A549 treated with CORT108297 at 1 μM for 4 hours (cell line): ENCODE measurements at places on chromosomes 6 and 20. TPM values are rescaled to one million over a fixed set of nuclear protein-coding genes. Genes with fewer than 3 reads are reported as not detected.

The FOXS1 gene
- 0.20 to 1.3 TPM (median 0.64 TPM) in 5 replicates for total RNA-seq

The TMEM244 gene
- not detected in 5 replicates for total RNA-seq

The MCCD1 gene
- total RNA-seq = not detected in 5 replicates

The TMEM30A gene
- total RNA-seq = 34.2 to 46.9 TPM (median 43.3 TPM) in 5 replicates

The CUTA gene
- 179 to 238 TPM (median 212 TPM) in 5 replicates for total RNA-seq

The ALDH5A1 gene
- total RNA-seq = 6.4 to 8.2 TPM (median 7.4 TPM) in 5 replicates

The SRC gene
- total RNA-seq = 139 to 187 TPM (median 178 TPM) in 5 replicates

The CPNE5 gene
- total RNA-seq = 0.06 to 0.12 TPM (median 0.09 TPM) in 4 of 5 replicates, not detected in the other

The PSORS1C2 gene
- total RNA-seq = not detected in 5 replicates

The PAX1 gene
- total RNA-seq = 0.03 to 0.10 TPM (median 0.05 TPM) in 3 of 5 replicates, not detected in the others

The ADGRF5 gene
- not detected in 5 replicates for total RNA-seq

The ULBP2 gene
- total RNA-seq = 3.2 to 4.1 TPM (median 3.9 TPM) in 5 replicates

The MYBL2 gene
- 71.5 to 82.4 TPM (median 76.0 TPM) in 5 replicates for total RNA-seq

The SEL1L2 gene
- total RNA-seq = not detected in 5 replicates

The TFAP2C gene
- 13.7 to 16.7 TPM (median 13.8 TPM) in 5 replicates for total RNA-seq

The PTGIS gene
- total RNA-seq = 0.04 to 0.09 TPM (median 0.07 TPM) in 3 of 5 replicates, not detected in the others

The PIM1 gene
- total RNA-seq = 11.9 to 19.6 TPM (median 19.4 TPM) in 5 replicates

The SLCO4A1 gene
- 6.4 to 9.8 TPM (median 9.0 TPM) in 5 replicates for total RNA-seq

The WASF1 gene
- total RNA-seq = 9.8 to 14.1 TPM (median 12.3 TPM) in 5 replicates

The ALDH8A1 gene
- 0.11 to 0.16 TPM (median 0.15 TPM) in 5 replicates for total RNA-seq

The CLPSL2 gene
- 0.70 to 1.2 TPM (median 0.80 TPM) in 5 replicates for total RNA-seq

The GNMT gene
- total RNA-seq = 0.10 to 0.14 TPM (median 0.12 TPM) in 4 of 5 replicates, not detected in the other
